Gastroesophageal sphincter (tissue), 4 donors: ENCODE measurements at places on chromosomes 6 and 20. TPM values are rescaled to one million over a fixed set of nuclear protein-coding genes. Genes with fewer than 3 reads are reported as not detected.

GRCh38 chr6:150924808-150925589 is 59.5 kb downstream of the MTHFD1L start:
- ATAC-seq = peak; percentile 80

GRCh38 chr20:47175493-47175892 is 181.0 kb downstream of the ZMYND8 start:
- no peak for ATAC-seq

DNA sequence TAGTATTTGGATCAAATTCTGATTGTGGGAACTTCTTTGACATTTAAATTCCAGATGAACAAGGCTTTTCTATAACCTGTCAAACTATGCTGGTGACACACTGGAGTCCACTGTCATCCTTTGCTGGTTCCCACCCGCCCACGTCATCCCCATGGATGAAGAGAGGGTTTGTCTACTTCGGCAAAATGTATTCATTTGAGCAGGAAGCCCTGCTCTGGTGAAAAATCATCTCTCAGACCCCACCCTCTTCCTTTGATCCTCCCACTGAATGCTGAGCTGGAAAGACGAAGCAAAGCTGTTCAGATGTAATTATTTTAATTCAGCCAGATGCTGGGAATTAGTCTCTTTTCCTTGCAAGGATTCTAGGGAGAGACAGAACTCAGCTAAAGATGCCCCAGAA is 50.5 kb downstream of the CPNE5 start:
- no peak for ATAC-seq

The CDSN gene
- total RNA-seq = not detected

The BPI gene
- total RNA-seq = not detected
